Substantia nigra (tissue), 51 donors: ENCODE measurements at places on chromosomes 3 and 15.

DNA sequence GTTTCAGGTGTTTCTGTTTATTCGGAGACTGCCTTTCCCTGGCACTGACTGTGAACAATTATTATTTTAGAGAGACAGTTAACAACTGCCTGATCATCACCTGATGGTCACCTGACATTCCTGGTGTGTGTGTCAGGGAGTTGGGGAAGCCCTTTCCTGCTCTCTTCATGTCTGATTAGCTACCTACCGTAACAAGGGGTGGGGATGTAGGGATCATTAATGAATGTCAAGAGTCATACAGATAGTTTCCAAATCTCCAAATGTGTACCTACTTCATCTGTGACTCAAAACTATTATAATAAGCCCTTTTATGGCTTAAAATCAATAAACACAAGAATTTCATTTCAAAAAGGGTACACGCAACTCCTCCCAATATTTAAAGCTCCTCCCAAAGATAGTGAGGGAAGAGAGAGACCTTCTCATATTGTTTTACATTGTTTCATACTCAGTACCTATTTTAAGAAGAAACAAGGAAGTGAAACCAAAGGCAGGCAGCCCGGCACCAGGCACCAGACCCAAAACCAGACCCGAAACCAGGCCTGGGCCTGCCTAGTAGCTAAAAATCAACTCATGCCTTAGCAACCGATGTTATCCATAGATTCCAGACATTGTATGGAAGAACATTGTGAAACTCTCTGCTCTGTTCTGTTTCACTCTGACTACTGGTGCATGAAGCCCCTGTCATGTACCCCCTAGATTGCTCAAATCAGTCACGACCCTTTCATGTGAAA lies 844.9 kb upstream of the ALCAM start:
- no peak for DNase-seq

GRCh38 chr3:155342344-155342743 lies 48.9 kb upstream of the STRIT1 start:
- DNase-seq: no peak

DNA sequence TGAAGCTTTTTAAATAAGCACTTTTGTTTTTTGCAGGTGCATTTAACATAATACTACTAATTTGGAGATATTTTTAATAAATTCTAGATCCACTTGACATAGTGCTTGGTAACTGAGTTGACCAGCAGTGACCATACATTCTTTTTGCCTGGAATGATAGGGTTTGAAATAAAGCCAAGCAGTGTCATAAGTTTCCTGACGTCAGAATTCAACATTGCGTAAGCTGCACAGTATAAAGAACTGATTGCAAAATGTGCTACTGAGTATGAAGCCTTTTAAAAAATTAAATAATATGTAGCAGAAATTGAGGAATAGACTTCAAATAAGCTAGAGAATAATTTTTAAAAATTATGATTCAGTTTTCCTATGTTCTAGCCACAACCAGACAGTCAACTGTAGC lies 454.6 kb upstream of the ARPP21 start:
- DNase-seq: no peak

GRCh38 chr3:129602730-129603560 lies 3.5 kb downstream of the PLXND1 start:
- peak; percentile 25 for DNase-seq

GRCh38 chr15:64623347-64623996 lies 151.9 kb downstream of the RBPMS2 start:
- no peak for DNase-seq
